ENCODE measurements at places on chromosomes 12 and 14.

GRCh38 chr12:51984657-51985056 lies 22.1 kb upstream of the TAMALIN start:
- DNase-seq, result no peak

- DNase-seq, result peak; percentile 15
Observed at GRCh38 chr14:105931808-105932483, 405.6 kb downstream of the TMEM121 start.

GRCh38 chr12:76421046-76421445 lies 72.8 kb upstream of the BBS10 start:
- DNase-seq, result no peak

GRCh38 chr12:45695035-45695434 lies 34.5 kb upstream of the ARID2 start:
- DNase-seq, result peak; percentile 12

GRCh38 chr14:89411976-89412375 lies 5.1 kb downstream of the FOXN3 start:
- DNase-seq, result no peak

GRCh38 chr14:46034305-46034704 lies 617.3 kb downstream of the RPL10L start:
- DNase-seq, result no peak

DNA sequence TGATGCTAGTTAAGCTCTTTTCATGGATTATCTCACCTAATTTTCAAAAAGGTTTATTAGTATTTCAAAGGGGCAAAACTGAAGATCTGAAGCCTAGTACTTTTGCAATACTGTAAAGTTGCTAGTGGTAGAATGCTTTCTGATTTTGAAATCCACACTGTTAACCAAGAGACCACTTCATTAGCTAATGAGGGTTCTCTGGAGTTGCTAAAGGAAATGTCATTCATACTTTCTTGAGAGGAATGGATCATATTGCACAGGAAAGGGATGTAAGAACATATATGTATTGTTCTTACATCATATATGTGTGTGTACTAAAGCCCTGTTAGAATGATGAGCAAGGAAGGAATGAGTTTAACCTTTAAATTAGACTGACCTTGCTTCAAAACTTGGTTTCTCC lies 39.0 kb upstream of the LDHB start:
- DNase-seq, result no peak

- DNase-seq, result no peak
Observed at GRCh38 chr12:30201301-30202160, 417.8 kb upstream of the TMTC1 start.

DNA sequence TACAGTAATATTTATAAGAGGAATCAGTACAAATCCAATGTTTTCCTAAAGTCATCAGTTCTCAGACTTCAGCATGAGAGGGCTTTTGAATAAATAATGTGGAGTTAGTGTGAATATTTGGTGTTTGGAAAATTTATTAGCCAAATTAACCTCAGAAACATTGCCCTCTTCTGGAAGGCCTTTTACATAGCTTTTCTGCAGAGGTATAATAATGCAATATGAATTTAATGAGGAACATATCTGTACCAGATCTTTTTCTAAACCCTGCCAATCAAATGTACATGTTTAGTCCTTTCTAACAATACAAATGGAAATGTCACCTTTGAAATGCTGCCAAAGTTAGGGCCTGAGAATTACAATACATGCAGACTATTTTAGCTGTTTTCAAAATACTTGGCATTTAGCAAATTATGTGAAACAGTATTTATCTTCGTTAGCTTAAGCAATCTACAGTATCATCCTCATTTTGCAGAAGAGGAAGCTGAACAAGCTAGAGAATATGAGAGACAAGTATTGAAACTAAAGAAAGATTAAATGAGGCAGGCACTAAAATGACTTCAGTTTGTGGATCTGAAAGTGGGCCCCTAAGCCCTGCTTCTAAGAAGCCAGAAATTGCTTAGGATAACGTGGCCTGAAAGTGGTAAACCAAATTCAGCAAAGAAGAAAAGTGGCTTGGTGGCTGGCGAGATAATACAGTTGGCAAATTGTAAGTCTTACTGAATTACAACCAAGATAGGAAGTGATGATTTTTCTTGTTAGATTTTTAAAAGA lies 60.4 kb upstream of the MANSC4 start:
- DNase-seq, result no peak

DNA sequence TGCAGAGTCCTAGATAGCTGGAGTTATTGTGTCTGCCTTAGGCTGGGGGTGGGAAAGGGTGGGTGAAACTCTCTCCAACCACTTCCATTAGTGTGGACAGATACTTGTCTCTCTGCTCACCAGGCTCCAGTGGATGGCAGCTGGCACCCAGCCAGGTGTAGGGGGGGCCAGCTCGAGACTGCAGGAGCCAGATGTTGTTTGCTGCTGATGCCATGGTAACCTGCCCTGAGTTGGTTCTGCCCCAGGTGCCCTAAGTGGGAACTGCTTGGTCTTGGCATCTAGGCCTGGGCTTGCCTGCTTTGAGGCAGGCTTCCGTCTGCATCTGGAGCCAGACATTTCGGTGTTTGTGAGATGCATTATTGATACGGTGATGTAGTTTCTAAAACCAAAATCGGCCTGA lies 82.2 kb downstream of the ADCK1 start:
- no peak for DNase-seq

GRCh38 chr14:62854951-62855350 lies 190.3 kb downstream of the KCNH5 start:
- DNase-seq, result no peak

DNA sequence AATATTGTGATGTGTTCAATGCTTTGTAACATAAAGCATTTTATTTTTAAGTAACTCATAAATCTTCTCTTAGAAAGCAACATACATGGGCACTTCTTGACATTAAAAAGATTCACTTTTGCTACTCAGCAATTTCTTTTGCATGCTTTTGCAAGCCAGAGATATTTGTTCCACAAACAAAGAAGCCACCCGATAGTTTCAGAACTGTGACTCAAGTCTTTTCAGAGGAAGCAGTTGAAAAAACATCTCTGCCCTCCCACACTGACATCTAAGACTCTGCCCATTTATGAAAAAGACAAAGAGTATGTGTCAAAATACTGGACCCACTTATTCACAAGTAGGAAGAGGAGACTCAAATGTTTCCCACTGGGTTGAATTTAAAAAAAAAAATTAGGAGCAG lies 7.5 kb downstream of the APPL2 start:
- no peak for DNase-seq

GRCh38 chr14:51582437-51582836 lies 69.3 kb upstream of the FRMD6 start:
- no peak for DNase-seq

DNA sequence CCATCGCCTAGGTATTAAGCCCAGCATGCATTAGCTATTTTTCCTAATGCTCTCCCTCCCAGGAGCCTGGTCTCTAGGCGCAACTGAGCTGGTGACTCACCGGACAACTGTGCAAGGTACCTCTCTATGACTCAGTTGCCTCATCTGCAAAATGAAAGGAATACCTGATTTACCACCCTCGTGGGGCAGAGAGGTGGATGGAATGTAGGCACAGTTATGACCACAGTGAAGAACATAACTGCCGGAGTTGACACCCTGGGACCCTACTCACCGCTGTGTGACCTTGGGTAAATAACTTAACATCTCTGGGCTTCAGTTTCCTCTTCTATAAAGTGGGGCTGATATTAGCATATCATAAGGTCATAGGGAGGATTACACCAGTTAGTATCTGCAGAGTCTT lies 22.6 kb downstream of the BCL11B start:
- DNase-seq, result no peak

DNA sequence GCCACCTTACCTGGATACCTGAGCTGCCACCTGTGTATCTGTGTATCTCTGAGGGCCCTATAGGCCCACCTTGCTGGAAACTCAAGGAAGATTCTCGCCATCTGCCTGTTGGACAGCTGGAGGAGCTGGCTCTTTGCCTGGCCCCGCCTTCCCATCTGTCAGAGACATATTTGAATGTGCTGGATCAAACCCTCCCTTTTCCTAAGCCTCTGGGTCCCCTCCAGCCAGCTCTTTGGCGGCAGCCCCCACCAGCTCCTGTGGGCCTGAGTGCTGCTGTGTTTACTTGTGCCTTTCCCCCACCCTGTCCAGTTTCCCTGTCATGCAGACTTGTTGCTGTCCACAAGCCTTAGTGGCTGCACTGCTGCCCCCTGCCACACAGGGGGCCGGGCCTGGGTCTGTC lies 55.9 kb upstream of the SRSF5 start:
- DNase-seq, result no peak

DNA sequence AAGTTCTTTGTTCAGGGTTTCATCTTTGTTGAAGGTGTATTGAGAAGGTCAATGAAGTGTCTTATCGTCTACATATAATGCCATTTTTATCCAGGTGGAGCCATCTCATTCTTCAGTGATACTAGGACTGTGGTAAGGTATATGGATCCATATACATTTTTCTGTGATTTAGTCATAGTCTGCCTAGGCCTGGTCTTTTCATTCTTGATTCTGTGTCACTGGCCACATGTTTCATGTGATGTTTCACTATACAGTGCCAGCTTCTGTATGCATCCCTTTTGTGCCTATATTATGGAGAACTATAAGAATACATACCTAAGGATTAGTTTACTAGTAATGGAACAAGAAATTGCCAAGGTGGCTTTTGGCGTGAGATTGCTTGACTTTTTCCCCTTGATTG lies 40.5 kb downstream of the VEZT start:
- no peak for DNase-seq

DNA sequence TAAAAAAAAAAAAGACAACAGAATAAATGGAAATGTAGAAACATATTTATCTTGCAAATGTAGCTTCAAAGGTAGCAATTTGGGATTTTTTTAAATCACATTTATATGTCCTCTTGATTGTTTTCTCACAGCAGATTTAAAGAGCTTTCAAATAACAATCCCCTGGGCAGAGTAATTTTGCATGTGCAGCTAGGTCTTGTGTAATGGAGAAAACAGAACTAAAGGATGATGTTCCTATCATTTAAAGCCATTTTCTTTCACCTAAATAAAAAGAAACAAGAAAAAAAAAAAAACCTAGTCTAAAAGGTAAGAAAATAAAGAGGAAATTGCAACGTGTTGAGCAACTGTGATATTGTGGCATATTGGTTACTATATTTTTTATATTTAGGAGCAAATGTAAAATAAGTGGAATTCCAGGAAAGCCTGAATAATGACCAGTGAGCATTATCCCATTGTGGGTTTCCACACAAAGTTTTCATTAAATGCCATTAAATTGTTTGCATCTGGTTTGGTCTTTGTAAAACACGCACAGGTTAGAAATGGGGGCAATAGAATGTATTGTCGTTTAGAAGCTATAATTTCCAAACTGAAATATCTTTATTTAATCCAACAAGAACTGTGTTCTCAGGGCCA lies 215.6 kb downstream of the SLC6A15 start:
- DNase-seq, result no peak

- no peak for DNase-seq
Observed at GRCh38 chr14:38409071-38409705, 153.3 kb upstream of the CLEC14A start.

GRCh38 chr12:115597157-115597712 lies 680.3 kb downstream of the MED13L start:
- DNase-seq, result peak; percentile 9

GRCh38 chr12:100753837-100754236 lies 40.7 kb upstream of the ANO4 start:
- no peak for DNase-seq

- no peak for DNase-seq
Observed at GRCh38 chr12:21471294-21471693, 30.1 kb downstream of the RECQL start.

- no peak for DNase-seq
Observed at GRCh38 chr14:104085889-104086201, 345 bp downstream of the ASPG start.

DNA sequence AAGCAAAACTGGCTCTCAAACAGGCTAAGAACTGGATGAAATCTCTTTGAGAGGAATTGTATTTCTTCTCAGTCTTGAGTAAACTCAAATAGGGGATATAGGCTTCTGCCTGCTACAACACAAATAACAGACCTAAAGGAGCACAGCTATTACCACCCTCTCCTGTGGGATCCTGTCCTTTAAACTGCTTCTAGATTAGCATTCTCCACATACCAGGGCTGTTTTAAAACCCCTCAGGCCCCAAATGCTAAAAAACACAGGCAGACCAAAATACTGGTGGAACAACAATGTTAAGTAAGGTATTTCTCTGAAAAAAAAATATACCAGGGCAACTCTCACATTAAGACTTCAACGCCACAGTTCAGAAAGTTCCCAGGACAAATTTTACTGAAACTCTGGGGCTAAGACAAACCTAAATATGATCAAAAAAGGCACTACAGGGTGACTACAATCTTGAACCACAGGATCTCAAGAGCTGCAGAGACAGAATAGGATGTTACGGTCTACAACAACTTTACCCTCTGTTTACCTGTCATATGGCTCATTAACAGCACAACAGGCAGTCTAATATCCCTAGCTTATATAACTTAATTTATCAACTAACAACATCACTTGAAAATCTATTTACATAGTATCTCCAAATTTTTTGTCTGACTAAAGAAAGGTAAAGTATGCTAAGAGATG lies 7.2 kb downstream of the CPNE8 start:
- no peak for DNase-seq

- peak; percentile 23 for DNase-seq
Observed at GRCh38 chr12:90945070-90945649, 9.8 kb downstream of the CCER1 start.

GRCh38 chr14:95509495-95509894 lies 7.0 kb downstream of the SYNE3 start:
- no peak for DNase-seq

- DNase-seq, result no peak
Observed at GRCh38 chr14:23883684-23884540, 69.7 kb upstream of the DHRS4 start.

GRCh38 chr12:85188619-85189018 lies 91.4 kb upstream of the ALX1 start:
- DNase-seq, result no peak

DNA sequence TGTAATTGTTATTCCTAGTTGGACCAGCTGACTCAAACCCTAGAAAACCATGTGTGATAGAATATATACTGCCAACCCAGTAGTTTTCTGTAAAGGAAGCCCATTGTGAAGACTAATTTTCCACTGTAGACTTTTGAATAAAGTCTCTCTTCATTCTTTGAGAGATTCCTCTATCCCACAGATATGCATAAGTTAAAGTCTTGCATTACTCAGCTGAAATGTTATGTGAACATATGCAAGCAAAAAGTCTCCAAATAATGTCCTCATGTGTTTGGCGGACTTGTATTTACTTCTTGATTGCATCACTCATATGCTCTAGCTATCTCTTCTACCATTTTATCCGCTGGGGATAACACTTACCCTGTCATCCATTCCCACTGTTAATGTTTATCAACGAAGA lies 35.1 kb upstream of the OTOGL start:
- no peak for DNase-seq

- DNase-seq, result no peak
Observed at GRCh38 chr14:91890291-91890749, 23.0 kb upstream of the TC2N start.
